Chondrocyte (in vitro differentiated cells): ENCODE measurements at places on chromosomes 5 and 9. TPM values are rescaled to one million over a fixed set of nuclear protein-coding genes. Genes with fewer than 3 reads are reported as not detected.

- DNase-seq, result no peak
Observed at GRCh38 chr9:77158772-77159513, 18.4 kb upstream of the VPS13A start.

DNA sequence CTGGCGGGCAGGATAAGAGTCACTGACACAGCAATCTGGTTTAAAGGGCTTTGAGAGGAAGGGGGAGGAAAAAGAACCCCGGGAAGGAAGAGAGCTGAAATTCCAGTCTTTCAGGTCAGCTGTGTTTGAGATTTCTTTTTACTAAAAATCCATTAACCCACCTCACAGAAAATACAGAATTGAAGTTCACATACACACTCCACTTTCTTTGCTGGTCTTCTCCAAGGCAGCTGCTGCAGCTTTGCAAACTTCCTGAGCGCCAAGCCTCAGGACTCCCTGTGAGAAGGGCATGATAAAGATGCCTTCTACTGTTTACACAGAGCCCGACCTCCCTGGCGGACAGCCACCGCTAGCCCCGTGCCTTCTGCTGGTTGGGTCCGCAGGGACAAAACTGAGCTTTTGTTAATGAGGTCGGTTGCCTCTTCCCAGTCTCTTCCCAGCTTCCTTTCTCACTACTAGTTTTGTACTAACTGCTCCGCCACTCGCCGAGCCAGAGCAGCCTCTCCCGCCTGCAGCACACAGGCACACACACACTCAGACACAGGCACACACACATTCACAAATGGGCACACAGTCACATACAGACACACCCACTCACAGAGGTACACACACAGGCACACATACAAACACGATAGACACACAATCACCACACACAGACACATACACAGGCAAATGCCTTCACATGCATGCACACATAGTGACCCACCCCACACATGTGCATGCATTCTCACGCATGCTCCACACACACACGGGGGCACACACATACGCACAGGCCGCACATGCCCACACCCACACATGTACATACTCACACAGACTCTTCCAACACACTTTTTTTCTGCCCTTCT is at the start of gene FREM1:
TSS of gene FREM1 (minus strand) at position 468 of the 845 bp plus-strand sequence. CDS start 41,451 bp downstream, outside the sequence.
- DNase-seq, result no peak

GRCh38 chr5:66894480-66895240 is 298.5 kb downstream of the MAST4 start:
- no peak for DNase-seq

GRCh38 chr5:158351485-158352125 is 492.7 kb upstream of the CLINT1 start:
- DNase-seq, result no peak

DNA sequence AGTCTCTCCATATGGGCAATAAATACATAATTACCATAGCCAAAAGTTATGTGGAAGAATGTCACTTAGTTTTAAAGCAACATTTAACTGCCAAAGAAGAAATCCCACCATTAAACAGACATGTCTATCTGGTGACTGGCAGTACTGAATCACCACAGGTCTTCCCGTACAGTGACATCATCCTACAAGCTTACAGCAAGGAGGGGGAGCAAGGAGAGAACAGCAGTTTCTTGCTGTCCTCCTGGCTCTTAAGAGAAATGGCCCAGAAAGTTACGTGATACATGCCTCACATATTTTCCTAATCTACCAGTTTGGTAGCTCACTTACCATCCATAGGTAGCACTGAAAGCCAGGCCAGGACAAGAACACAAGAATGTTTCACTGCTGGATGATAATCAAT is 671.0 kb downstream of the DMRTA1 start:
- DNase-seq, result no peak

DNA sequence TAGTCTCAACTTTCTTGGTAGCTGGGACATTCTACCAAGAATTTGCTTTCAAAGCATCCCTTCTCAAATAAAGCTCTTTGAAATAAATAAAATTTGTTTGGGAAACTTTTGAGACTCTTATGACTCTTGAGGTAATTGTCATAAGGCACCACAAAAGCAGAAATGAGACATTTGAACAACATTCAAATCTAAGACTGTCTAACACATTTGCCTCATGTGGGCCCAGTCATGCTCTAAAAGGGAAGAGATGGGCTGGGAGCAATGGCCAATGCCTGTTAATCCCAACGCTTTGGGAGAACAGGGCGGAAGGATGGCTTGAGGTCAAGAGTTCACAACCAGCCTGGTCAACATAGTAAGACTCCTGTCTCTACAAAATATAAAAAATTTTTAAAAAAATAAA is 26.4 kb downstream of the SLC31A2 start:
- DNase-seq, result no peak

DNA sequence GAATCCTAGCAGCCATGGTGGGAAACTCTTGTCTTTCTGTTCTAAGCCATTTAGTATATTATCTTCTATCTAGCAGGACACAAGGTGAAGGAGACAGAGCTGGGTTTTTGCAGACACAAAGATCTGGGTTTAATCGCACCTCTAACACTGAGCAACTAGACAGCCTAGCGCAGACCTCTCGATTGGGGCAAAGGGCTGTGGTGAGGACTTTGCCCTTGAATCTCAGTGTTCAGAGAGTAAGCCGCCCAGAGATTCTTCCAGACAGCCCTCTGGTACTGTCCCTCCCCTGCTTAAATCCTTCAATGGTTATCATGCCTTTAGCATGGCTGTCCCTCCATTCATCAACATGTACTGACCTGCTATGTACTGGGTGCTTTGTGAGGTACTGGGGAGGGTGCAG is 128.1 kb downstream of the CRB2 start:
- DNase-seq, result no peak

DNA sequence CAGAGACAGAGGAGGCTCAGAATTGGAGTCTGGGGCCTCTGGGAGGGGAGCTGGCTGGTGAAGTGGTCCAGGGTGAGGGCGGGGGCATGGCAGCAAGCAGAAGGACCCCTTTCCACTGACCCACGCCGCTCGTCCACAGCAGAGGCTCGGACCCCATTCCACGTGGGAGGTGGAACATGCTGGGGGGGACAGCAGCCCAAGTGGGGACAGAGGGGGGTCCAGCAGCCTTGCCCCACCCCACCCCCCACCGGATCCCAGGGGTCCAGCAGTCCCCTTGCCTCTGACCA is 25.4 kb upstream of the NKD2 start:
- peak; percentile 85 for DNase-seq

DNA sequence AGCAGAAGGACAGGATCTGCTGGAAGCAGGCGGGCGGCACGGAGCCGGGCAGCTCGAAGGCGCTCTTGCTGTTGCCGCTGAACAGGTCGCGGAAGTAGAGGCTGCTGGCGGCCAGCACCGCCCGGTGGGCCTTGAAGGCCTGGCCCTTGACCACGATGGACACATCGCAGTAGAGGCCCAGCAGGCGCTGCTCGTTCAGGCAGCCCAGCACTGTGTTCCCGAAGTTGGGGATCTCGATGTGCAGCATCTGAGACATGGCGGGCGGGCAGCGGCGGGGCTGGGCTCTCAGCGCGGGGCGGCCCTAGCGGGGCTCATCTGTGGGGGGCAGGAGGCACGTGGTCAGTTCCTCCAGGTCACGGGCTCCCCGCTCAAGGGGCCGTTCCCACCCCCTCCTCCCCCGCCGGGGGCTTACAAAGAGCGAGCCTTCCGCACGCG is 44.8 kb downstream of the NACC2 start:
- DNase-seq, result no peak

DNA sequence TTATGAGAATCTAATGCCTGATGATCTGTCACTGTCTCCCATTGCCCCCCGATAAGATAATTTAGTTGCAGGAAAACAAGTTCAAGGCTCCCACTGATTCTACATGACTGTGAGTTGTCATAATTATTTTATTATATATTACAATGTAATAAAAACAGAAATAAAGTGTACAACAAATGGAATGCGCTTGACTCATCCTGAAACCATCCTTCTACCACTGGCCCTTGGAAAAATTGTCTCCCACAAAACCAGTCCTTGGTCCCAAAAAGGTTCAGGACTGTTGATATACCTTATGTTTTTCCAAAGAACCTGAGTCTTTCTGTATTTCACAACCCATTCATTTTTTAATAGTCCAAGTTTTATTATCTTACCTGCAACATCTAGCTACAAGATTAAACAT is 403.5 kb downstream of the TAF11L14 start:
- DNase-seq, result no peak

INSYN2B gene
- total RNA-seq, result 0.12 to 0.22 TPM (median 0.21 TPM) in 3 replicates

TLR4 gene
- 9.5 to 13.6 TPM (median 11.6 TPM) in 3 replicates for total RNA-seq

ARHGEF37 gene
- 5.8 to 16.8 TPM (median 6.0 TPM) in 3 replicates for total RNA-seq

PLEKHG4B gene
- 1.4 to 10.2 TPM (median 2.0 TPM) in 3 replicates for total RNA-seq

SLC23A1 gene
- not detected in 3 replicates for total RNA-seq
